ENCODE measurements at places on chromosomes 3 and 15. TPM values are rescaled to one million over a fixed set of nuclear protein-coding genes. Genes with fewer than 3 reads are reported as not detected.
A peak's percentile ranks its signal among the peaks of the same experiment; 100 is the strongest.

DNA sequence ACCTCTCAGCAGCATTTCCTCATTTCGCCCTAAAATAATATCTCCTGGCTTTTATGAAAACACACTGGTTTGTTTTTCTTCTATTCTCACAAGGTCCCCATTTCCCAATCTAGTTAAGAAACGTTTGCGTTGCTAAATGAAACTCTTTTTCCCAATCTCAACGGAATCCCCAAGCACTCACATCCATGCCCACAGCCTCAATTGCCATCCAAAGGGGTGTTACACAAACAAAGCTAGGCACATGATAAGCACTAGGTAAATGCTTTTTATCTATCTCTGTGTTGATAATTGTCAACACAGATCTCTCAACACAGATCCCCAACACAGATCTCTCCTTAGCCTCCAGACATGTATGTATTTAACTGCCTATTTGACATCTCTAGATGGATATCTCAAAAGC is 35.2 kb upstream of the TF start:
- H3K27me3 ChIP-seq, result peaks cover 8% of the 10 kb centered on the region
- no peak overlapping the region for H3K4me3 ChIP-seq
- no peak overlapping the region for H3K27ac ChIP-seq
- H3K36me3 ChIP-seq, result no peaks in the 10 kb centered on the region
- no peaks in the 10 kb centered on the region for H3K4me1 ChIP-seq
- DNase-seq, result no peak

DNA sequence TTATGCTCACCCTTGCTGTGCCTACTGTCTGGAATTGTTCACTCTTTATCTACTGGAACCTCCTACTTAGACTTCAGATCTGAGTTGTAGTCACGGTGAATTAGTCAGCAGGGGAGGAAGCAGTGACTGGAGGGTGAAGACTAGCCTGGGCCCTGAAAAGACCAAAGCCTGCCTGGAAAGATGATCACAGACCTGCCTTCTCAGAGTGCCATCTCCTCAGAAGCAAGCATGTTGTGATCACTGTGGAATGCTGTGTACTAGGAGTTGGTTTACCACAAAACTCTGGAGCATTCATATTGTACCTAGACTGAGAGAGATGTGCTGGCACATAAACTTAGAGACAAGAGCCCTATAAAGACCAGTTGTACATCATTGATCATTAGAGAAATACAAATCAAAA is 100.7 kb upstream of the SCN10A start:
- H3K27ac ChIP-seq, result no peak overlapping the region
- no peak for DNase-seq
- H3K36me3 ChIP-seq, result no peaks in the 10 kb centered on the region
- H3K4me1 ChIP-seq, result no peaks in the 10 kb centered on the region

DNA sequence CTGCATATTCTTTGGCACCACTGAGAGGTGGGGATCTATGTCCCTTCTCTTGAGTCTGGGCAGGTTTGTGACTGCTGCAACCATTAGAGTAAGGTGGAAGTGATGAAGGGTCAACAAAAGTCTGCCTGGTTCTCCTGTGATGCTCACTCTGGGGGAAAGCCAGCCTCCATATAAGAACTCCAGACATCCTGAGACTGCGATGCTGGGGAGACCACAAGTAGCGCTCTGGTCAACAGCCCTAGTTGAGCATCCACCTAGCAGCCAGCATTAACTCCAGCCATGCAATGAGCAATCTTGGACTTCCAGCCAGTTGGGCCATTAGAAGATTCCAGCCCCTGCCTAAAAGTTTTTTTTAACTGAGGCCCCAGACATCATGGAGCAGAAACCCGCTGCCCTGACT is 62.8 kb downstream of the SCN11A start:
- H3K4me3 ChIP-seq, result no peak overlapping the region
- no peak for DNase-seq
- H3K27me3 ChIP-seq, result peaks cover 21% of the 10 kb centered on the region
- H3K27ac ChIP-seq, result no peak overlapping the region

DNA sequence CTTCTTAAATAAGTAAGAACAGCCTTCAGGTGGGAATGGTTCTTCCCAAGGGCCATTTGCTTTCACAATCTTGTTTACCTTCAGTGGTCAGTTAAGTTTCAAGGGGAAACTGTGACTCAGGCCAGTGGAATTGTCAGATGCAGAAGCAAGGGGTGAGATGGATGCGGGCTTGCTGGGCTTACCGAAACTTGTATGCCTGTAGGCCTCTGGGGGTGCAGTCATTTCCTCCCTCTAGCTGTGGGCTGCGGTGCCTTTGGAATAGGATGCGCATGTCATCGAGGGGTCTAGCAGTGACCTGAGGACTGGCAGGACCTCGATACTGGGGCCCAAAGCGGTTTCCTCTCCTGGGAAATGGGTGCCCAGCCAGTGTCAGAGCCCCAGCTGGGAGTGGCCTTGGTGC is 121.6 kb downstream of the EEFSEC start:
- H3K36me3 ChIP-seq, result peaks cover 2% of the 10 kb centered on the region
- no peak for DNase-seq
- H3K27me3 ChIP-seq, result no peaks in the 10 kb centered on the region
- no peak overlapping the region for H3K4me3 ChIP-seq
- no peak overlapping the region for H3K27ac ChIP-seq
- H3K4me1 ChIP-seq, result no peaks in the 10 kb centered on the region

DNA sequence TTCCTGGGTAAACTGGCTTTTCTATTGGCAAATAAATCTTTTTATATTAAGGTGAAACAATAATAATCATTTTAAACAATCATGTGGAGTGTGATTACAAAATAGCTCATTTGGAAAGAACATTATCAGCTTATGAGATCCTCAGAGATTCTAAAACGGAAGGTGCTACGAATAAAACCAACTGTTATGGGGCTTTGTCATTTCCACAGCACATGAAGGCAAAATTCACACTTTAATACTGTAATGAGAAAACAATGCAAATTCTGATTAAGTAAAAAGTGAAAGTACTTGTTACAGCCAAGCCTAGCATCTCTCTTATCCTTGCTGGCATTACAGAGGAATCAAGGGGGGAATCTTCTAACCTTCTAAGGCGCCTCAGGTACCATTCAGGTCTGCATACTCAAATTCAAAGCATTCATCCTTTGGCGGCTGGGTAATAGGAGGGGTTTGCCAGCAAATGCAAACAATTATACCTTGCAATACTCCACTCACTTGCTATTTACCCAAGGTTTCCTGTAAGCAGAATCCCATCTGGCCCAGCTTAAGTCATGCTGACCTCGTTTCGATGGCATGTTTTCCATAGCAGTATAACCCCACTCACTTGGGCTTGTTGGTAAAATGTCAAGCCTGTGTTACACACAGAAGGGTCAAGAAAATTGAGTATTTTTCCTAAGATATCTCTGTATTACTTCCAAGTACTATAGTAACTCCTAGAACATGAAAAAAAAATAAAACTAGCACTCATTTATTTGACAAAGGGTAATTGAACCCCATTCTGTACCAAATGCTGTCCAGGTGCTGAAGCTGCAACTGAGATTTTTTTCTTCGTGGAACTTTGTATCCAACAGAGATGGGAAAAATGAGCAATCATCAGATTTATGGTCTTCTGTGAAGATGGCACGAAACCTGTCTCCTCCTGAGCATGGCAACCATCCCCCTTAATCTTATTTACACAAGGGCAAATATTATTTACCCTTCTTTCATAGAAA is 183.7 kb upstream of the LMCD1 start:
- no peak overlapping the region for H3K27ac ChIP-seq
- H3K4me3 ChIP-seq, result no peak overlapping the region
- no peaks in the 10 kb centered on the region for H3K27me3 ChIP-seq

DNA sequence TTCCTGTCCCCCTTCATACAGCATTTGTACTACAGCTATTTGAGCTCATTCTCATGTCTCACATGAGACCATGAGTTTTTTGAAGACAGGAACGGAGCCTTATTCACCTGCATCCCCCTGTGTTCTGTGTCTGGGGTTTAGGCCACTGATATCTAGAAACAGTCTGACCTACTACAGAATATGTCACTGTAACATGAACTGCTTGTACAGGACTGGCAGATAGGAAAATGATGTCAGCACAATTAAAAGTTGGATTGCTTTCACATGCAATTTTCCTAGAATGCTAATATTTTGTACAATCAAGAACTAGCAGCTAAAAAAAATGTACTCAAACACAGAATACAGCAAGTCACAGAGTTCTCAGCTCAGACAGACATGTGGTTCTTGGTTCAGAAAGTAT is 90.8 kb upstream of the FGF12 start:
- H3K36me3 ChIP-seq, result no peaks in the 10 kb centered on the region
- no peaks in the 10 kb centered on the region for H3K27me3 ChIP-seq
- peak overlapping the region; percentile 47 for H3K27ac ChIP-seq
- H3K4me3 ChIP-seq, result no peak overlapping the region
- H3K4me1 ChIP-seq, result peaks cover 47% of the 10 kb centered on the region

DNA sequence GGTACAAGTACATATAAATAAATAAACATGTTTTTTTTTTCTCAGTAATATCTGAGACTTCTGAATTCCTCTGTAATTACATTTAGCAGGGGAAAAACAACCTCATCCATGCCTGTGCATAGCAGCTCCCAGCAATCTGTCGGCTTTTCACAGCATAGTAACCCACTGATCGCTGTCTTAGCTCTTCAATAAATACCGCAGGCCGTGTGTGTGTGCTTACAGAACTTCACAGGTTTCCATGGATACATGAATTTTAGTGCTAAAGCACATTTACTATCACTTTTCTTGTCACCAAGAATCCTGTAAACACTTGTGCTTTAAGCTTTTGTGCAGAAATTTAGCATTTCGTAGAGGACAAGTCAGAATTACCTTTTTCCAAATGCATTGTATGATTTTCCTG is 4.0 kb upstream of the PLAAT1 start:
- DNase-seq, result no peak
- H3K4me3 ChIP-seq, result no peak overlapping the region
- H3K27me3 ChIP-seq, result peaks cover 15% of the 10 kb centered on the region
- no peaks in the 10 kb centered on the region for H3K4me1 ChIP-seq

- no peak for DNase-seq
- H3K36me3 ChIP-seq, result no peaks in the 10 kb centered on the region
- H3K4me1 ChIP-seq, result no peaks in the 10 kb centered on the region
- H3K4me3 ChIP-seq, result no peak overlapping the region
These were observed 380.8 kb downstream of the LRTM1 start for GRCh38 chr3:54547051-54547450.

DNA sequence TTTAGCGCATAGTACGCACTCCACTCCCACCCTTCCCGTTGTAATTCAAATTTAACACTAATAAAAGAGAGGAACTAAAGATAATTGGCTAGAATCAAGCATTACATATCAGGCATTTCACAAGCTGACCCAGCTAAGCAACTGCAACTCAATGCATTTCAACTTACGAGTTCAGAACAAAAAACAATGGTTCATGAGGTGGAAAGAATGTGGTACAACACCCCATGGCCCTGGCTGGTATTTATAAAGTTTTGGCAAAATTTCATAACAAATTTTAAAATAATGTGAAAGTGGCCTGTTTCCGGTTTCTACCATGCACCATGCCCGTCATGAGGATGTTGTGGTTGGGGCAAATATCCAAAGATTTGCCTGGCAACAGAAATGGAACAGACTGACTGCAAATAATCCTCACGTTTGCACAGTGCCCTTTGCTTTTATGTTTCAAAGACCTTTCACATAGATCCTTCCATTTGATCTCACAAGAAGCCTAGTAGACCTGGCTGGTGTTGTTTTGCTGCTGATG is 455.3 kb upstream of the NR2F2 start:
- DNase-seq, result no peak
- no peaks in the 10 kb centered on the region for H3K27me3 ChIP-seq

Gene THPO
- not detected for total RNA-seq
